Heart right ventricle (tissue), 16 donors: ENCODE measurements at places on chromosomes 5 and 9. TPM values are rescaled to one million over a fixed set of nuclear protein-coding genes. Genes with fewer than 3 reads are reported as not detected.

GRCh38 chr5:170289764-170290163, 7.8 kb downstream of the LCP2 start:
- DNase-seq: peak; percentile 50

- no peak for DNase-seq
Measured at GRCh38 chr5:135850231-135850630, 15.8 kb downstream of the SLC25A48 start.

GRCh38 chr5:18968966-18969365, 1019.0 kb downstream of the CDH18 start:
- DNase-seq: no peak

- DNase-seq: no peak
Measured at GRCh38 chr5:118921866-118922265, 66.5 kb downstream of the DTWD2 start.

DNA sequence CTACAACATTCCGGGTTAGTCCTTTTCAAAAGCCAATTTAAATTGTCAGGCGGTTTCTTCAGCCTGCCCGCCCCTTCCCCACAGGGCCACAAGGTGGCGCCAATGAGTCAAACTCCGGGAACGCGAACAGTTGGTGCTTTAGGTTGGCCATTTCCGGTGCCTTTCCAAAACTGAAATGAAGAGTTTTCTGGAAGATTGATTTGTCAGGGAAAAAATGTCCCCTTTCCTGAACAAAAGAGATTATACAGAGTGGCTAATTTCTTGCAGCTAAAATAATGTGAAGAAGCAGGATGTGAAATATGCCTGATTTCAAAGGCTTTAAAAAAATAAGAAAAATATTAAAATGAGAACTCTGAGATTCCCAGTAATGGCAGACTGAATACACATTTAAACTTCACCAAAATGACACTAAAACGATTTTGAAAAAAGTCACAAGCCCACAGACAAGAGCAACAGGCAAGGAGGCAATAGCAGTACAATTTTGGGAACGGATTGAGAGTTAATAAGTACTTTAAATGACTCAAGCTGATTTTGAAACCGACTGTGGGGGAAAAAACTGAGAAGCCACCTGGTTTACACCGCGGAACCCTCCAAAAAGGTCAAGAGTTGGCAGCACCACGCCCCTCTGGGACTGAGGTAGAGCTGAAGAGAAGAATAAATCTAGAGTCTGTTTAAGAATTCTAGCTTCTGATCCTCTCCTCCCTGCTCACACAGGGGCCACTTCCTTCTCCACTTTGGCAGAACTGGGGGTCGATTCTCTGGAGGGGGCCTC, 45.7 kb downstream of the SLC46A2 start:
- DNase-seq: peak; percentile 82

GRCh38 chr5:179802950-179803562, 3.6 kb downstream of the MGAT4B start:
- no peak for DNase-seq

The SPAAR gene
- 2.8 TPM for total RNA-seq
